ENCODE measurements at places on chromosomes 1 and 21.

GRCh38 chr1:10155087-10155712 lies 55.2 kb upstream of the KIF1B start:
- no peak for DNase-seq
- H3K27me3 ChIP-seq: no peaks in the 10 kb centered on the region
- no peak overlapping the region for H3K4me3 ChIP-seq
- no peak overlapping the region for H3K27ac ChIP-seq
- no peaks in the 10 kb centered on the region for H3K4me1 ChIP-seq

GRCh38 chr1:11176081-11176706 lies 13.0 kb upstream of the ANGPTL7 start:
- no peak for DNase-seq
- peaks cover 34% of the 10 kb centered on the region for H3K36me3 ChIP-seq
- no peaks in the 10 kb centered on the region for H3K27me3 ChIP-seq
- H3K4me1 ChIP-seq: no peaks in the 10 kb centered on the region
- H3K4me3 ChIP-seq: no peak overlapping the region

DNA sequence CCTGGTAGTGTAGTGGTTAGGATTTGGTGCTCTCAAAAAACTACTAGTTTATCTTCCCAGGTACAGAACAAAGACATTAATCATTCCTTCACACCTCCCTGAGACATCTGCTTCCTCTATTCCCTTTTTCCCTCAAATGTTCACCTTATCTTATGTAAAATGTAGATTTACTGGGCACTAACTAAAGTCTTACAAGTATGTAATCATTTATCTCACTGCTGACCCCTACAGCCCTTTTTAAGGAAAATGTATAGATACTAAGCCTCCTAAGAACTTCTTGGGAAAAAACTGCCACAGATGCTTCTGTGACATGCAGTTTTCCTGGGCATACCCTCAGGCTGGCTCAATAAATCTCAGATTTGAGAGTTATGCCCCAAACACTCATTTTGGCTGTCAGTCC lies 50.8 kb upstream of the NEK7 start:
- DNase-seq: no peak
- no peak overlapping the region for H3K4me3 ChIP-seq
- H3K4me1 ChIP-seq: peaks cover 10% of the 10 kb centered on the region
- H3K27ac ChIP-seq: no peak overlapping the region

GRCh38 chr1:169312084-169312954 lies 55.3 kb downstream of the NME7 start:
- H3K27me3 ChIP-seq: no peaks in the 10 kb centered on the region
- no peaks in the 10 kb centered on the region for H3K4me1 ChIP-seq
- no peak for DNase-seq
- H3K36me3 ChIP-seq: no peaks in the 10 kb centered on the region
- H3K27ac ChIP-seq: no peak overlapping the region

- H3K27me3 ChIP-seq: no peaks in the 10 kb centered on the region
- H3K36me3 ChIP-seq: peaks cover 5% of the 10 kb centered on the region
- no peak for DNase-seq
- no peak overlapping the region for H3K27ac ChIP-seq
- peaks cover 17% of the 10 kb centered on the region for H3K4me1 ChIP-seq
- H3K4me3 ChIP-seq: no peak overlapping the region
These were observed 2.8 kb downstream of the PPIH start for GRCh38 chr1:42660907-42661500.

DNA sequence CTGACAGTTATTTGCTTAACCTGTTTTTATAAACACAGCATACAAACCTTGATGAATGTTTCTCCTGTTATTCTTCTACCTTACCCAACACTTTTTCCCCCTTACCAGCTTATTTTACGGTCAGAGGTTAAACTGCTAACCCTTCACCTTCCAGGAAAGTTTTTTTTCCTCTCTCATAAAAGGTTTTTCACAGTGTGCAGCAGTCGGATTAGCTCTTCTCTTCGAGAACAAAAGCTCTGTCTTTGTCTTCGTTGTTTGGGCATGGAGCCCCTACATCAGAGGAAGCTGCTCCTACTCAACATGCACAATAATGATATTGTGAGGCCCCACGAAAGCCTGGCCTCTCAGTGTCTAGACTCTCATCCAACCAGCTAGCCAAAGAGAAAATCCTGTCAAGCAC lies 42.0 kb downstream of the DENND1B start:
- no peaks in the 10 kb centered on the region for H3K4me1 ChIP-seq
- no peaks in the 10 kb centered on the region for H3K27me3 ChIP-seq
- H3K27ac ChIP-seq: no peak overlapping the region
- no peak for DNase-seq
- H3K36me3 ChIP-seq: no peaks in the 10 kb centered on the region
